ENCODE measurements at places on chromosomes 13 and 19.
A peak's percentile ranks its signal among the peaks of the same experiment; 100 is the strongest.

DNA sequence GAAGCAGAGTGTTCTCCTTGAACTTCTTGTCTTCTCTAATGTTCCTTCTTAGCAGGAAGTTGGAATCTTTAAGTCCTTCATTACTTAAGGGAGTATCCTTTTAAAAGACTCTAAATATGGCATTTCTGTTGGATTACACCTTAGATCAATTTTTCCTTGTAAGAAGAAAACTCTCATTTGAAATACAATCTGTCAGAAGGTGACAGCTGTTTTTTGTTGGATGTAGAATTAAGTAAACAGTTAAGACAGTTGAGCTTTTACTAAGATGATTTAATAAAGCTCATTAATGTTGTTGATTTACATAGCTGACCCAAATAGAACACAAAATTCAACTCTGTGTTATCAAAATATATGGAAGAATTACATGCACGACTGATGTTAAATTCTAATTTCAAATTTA is 16.7 kb upstream of the MBNL2 start:
- DNase-seq = no peak

DNA sequence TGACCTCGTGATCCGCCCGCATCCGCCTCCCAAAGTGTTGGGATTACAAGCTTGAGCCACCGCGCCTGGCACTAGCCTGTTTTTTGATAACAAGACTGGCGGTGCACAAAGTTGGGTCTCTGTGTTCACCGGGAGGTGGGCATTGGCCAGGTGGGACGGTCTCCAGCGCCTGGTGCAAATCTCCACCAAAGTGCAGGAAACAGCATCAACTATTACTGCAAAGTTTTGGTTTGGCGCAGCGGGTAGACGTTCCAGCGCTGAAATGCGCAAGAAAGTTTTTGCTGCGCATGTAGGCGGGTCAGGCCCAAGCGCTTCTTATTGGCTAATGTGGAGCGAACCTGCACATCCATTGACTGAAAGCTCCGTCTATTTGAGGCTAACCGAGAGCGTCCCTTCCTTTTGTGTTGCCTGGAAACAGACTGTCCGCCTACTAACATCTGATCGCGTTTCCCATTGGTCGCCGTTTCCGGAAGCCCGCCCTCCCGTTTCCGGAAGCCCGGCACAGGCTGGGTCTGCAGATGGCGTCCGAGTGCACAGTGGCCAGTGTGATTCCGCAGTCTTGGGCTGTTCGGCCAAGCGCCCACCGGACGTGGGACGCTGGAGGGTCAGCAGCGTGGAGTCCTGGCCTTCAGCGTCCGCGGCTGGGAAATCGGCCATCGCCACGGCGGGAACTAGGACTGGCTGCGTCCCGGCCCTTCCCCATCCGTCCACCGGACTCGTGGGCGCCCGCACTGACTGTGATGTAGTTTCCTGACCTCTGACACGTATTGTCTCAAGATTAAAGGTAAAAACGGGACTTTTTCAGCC is 53.3 kb upstream of the ZNF527 start:
- DNase-seq = peak; percentile 90

DNA sequence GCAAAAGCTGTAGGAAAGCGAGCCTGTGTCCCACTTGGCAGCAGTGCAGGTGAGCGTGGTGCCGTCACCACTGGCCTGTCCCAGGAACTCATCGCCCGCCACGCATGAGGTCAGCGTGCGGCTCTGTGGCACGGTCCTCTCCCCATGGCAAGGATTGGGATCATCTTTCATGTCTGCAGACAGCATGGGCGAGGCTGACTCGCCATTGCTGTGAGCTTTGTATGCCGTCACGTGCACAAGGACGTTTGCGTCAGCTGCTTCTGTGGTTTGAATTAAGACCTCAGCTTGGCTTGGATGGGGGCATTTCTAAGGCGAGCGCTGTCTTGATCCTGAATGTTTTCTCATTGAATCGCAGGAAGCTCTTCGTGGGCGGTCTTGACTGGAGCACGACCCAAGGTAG is 9.8 kb downstream of the DAZAP1 start:
- DNase-seq = no peak

- DNase-seq = no peak
Observed at GRCh38 chr13:97191615-97192014, 30.5 kb upstream of the MBNL2 start.

GRCh38 chr13:78862446-78862845 is 203.5 kb upstream of the OBI1 start:
- no peak for DNase-seq

DNA sequence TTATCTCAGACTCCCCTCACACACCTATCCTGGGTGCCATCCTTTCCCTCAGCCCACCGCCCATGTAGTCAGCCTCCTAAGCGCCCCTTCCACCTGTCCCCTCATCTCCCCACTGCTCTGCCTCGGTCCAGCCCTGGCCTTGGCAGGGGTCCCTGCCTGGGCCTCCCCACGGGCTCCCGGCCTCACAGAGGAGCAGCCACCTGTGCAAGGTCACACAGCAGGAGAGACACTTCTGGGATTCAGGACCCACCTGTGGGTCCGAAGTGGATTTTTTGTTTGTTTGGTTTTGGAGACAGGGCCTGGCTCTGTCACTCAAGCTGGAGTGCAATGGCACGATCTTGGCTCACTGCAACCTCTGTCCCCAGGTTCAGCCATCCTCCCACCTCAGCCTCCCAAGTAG is 713 bp upstream of the UPK1A start:
- DNase-seq = no peak

DNA sequence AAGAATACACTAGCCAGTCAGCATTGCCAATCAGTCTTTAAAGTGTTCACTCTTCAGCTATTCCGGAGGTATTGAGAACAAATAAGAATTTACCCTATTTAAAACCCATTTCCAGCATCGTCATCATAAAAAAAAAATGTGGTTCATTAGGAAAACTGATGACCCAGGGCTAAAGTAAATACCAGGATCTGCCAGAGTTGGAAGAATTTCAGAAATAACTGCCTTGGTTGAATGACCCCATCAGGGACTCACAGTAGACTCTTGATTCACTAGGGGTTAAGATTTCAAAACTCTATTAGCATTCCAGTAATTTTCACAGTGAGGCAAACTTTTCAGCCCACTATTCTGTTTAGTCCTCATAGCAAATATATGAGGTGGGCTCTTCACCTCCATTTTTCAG is 377.0 kb downstream of the ITGBL1 start:
- no peak for DNase-seq

GRCh38 chr13:74444864-74445479 is 310.8 kb upstream of the KLF12 start:
- no peak for DNase-seq

- DNase-seq = peak; percentile 47
Observed at GRCh38 chr19:42290523-42291434, 11.2 kb upstream of the PRR19 start.

DNA sequence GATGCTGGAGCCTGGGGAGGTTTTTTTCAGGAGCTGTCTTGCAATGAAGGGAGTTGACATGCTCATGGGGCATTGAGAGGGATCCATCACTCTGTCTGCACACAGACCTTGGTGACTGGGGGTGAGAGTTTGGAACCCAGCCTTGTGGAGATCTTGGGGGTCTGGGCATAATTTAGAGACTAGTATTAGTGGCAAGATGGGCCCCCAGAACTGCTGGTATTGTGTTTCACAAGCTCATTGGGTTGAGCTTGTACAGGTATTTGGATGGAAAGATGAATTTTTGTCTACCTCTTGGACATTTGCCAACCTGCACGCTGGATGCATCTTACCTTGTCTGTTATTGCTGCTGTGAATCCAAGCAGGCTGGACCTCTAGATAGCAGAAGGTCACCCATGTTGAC is at the start of gene OR2Z1:
OR2Z1 (plus strand) TSS at position 301 of the 400 bp plus-strand sequence. CDS start 9,395 bp downstream, outside the sequence.
- no peak for DNase-seq

DNA sequence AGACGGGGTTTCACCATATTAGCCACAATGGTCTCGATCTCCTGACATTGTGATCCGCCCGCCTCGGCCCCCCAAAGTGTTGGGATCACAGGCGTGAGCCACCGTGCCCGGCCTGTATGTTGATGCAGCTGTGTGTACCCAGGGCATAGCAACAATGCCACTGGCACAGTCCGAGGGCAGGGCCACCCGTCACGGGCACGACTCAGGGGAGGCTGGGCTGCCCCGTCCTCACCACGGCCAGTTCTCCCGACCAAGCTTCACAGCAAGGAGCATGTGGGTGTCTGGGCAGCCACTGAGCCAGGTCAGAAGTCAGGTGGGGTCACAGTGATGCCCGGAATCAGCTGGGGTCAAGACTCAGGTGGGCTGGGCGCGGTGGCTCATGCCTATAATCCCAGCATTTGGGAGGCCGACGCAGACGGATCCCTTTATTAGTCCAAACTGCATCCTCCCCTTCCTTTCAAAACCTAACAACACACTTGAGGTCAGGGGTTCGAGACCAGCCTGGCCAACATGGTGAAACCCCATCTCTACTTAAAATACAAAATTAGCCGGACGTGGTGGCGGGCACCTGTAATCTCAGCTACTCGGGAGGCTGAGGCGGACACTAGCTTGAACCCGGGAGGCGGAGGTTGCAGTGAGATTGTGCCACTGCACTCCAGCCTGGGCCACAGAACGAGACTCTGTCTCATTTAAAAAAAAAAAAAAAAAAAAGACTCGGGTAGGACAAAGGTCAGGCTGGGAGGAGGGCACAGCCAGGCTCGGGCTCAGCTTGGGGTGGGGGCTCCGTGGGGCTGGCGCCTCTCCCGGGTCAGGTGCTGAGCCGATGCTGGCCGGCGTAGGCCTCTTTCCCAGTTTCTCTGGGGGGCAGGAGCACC is 1.2 kb upstream of the CDC34 start:
- DNase-seq = no peak

- no peak for DNase-seq
Observed at GRCh38 chr13:99415014-99415650, 86.1 kb upstream of the TM9SF2 start.

DNA sequence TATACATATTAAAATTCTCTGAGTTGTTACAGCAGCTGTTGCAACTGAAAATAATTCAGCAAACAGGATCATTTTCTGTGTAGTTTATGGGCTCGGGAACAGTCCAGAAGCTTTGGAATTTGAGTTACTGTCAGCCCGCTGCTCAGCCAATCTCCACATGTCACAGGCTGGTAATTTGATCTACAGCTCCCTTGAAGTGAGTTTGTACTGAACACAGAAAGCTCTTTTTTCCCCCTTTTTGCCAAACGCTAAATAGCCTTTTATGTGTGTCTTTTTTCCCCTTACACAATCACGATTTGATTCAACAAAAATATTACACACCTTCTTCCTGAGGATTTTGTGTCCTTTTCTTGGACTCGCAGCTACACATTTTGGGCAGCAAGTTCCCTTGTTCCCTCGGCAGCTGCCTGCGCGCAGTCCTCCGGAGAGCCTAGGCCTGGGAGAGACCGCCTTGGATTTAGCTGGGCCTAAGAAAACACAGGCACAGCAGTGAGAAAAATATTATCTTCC is 371.4 kb downstream of the KCNRG start:
- no peak for DNase-seq

DNA sequence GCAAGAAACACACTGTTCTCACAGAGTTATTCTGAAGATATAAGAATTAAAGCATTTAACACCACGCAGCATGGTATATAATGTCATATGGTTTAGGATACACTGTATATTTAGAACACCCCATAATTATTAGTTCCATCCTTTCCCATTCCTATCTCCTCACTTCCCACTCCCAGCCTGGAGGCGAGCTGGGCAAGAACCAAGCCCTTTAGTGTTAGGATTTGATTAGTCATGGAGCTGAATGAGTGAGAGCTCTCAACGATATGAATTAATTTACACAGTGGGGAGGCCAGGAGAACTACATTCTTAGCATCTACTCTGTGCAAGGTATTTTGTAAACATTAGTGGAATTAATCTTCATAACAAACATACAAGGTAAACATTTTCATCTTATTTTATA is 934.3 kb downstream of the DIAPH3 start:
- DNase-seq = no peak

DNA sequence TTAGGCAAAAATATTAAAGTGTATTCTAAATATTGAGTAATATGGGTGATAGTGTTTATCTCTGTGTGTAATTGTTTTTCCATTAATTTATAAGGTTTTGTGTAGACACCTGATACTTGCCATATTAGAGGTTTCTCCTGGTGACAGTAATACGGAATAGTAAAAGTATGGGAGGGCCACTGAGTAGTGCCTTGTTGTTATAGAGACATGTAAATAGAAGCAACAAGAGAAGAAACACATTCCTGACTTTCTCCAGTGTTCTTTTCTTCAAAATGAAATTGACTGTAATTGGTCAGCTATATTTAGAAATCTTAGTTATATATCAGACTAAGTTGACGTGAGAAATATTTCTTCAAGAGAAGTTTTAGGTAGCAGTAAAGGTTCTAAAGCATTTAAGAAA is 18.5 kb downstream of the RNASEH2B start:
- DNase-seq = no peak

DNA sequence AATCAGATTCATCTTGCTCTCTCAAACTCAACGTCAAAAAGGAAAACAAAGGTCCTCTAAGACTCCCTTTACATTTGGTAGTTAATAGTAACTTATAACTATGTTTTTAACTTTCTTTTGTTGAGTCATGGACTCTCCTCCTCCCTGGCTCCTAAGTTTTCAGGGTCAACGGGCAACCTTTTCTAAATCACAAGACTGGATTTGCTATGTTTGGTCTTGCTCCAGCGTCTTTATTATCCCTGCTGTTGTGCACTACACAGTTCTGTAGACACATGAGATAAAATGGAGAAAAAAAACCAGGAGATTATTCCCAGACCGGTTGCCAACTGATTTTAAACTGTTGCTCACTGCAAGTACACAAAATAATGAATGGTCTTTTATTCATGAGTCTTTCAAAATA is 1.9 kb upstream of the ITM2B start:
- DNase-seq = no peak

DNA sequence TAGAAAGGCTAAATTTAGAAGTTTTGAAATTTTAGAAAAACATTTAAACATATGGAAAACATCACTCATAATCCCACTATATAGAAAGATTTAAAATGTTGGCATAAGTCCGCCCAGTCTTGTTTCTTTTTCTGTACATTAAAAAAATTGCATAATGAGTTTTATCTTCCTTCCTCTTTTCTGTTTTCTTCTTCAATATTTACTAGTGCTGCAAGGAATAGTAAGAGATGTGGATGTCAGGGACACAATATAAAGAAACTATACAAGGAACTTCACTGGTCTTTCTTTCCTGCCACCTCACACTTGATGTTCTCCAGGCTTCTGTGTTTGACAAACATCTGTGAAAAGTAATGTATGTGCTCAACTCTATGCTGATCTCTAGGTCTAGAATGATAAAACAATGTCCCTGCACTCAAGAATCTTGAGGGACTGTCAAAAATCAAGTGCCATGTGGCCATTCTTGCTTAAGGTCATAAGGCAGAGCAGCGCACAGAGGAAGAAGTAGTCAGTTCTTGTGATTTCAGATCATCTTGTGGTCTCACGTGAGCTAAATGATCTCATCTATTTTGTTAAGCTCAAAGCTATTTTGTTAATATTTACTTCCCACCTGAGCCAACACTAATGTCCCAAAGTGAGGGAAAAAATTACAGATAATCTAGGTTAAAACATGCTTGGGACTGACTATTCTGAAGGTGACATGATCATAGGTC is 186.9 kb upstream of the OBI1 start:
- DNase-seq = no peak

DNA sequence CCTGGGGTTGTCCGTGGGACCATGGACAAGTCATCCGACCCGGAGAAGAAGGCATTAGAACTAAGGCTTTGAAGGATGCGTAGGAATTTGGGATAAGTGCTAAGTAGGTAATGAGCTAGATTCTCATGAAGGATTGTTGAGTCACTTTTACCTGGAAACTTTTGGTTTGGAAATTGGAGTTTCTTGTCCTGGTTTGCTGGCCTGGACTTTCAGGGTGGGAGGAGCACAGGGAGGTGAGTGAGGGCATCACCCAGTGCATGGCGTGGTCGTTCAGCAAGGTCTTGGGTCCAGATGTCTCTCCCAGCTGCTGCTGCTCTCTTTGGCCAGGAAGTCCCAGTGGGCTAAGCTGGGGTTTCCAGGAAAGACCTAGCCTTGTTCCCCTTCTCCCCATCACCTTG is 7.6 kb downstream of the NFIC start:
- no peak for DNase-seq

All from stimulated activated CD8-positive, alpha-beta memory T cell treated with anti-CD3 and anti-CD28 coated beads, Interleukin-7, amount 100 ng/mL, for 4 hours (primary cell).